GM23338 (cell line): ENCODE measurements at places on chromosomes 13 and 19.
A peak's percentile ranks its signal among the peaks of the same experiment; 100 is the strongest.

DNA sequence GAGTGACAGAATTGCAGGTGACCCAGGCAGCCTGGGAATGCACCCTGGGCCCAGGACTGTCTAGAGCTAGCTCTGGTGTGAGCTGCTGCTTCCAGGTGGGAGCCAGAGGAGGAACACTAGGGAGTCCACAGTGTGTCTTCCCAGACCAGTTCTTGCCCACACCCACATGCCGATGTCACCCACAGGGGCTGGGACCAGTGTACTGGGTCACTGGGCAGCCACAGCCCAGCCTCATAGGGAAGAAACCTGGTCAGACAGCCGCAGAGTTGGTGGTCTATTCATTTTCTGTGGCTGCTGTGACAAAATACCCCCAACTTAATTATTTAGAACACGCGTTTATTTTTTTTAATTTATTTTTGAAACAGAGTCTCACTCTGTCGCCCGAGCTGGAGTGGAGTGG is 3.1 kb downstream of the RNF225 start:
- no peak for DNase-seq

- peak; percentile 68 for DNase-seq
Measured at GRCh38 chr19:38455031-38455430, 21.5 kb downstream of the RYR1 start.

DNA sequence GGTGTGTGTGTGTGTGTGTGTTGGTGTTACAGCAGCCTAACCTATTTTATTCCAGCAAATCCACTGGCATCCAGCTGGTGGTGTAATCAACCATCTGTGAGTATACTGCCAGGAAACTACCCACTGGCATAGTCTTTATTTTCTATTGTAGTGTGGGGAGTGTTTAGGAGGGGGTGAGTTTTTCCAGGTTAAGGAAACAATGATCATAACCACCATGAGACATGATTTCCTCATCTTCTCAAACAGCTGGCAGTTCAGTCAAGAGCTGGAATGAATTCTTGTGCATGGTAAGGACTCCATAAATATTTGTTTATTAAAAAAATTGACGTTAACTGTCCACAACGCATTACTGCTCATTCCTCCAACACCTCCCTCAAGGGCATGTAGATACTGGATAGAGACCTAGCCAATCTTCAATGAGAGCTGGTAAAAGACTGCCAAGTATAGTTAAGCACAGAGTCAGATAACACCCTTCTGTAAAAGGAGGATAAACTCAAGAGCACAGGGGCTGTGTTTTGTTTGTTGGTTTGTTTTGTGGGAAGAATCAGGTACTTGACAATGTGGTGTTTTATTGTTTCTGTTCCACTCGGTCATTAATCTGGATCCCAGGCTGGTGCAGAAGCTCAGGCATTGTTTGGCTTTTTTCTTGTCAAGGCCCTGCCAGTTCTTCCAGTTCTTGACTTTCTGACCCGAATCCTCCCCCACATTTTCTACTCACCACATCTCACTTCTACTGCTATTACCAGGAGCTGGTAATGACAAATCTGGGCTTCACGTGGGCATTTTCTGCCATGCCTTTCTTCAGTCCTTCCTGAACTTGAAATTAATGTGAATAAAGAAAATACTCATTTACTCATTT is 31.6 kb upstream of the SLC46A3 start:
- no peak for DNase-seq

DNA sequence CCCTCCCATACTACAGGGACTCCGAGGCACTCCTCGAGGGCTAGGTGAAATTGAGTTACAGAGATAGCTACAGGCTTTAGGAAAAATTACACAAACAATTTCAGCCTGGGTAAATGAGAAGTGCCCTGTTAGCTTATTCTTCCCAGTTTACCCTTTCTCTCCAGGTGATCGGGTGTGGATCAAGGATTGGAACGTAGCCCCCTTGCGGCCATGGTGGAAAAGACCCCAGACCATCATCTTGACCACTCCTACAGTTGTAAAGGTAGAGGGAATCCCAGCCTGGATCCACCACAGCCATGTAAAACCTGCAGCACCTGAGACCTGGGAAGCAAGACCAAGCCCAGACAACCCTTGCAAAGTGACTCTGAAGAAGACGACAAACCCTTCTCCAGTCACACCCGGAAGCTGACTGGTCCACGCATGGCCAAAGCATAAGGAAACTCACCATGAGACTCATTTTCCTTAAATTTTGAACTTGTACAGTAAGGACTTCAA is 600.6 kb downstream of the UQCRFS1 start:
- peak; percentile 52 for DNase-seq

DNA sequence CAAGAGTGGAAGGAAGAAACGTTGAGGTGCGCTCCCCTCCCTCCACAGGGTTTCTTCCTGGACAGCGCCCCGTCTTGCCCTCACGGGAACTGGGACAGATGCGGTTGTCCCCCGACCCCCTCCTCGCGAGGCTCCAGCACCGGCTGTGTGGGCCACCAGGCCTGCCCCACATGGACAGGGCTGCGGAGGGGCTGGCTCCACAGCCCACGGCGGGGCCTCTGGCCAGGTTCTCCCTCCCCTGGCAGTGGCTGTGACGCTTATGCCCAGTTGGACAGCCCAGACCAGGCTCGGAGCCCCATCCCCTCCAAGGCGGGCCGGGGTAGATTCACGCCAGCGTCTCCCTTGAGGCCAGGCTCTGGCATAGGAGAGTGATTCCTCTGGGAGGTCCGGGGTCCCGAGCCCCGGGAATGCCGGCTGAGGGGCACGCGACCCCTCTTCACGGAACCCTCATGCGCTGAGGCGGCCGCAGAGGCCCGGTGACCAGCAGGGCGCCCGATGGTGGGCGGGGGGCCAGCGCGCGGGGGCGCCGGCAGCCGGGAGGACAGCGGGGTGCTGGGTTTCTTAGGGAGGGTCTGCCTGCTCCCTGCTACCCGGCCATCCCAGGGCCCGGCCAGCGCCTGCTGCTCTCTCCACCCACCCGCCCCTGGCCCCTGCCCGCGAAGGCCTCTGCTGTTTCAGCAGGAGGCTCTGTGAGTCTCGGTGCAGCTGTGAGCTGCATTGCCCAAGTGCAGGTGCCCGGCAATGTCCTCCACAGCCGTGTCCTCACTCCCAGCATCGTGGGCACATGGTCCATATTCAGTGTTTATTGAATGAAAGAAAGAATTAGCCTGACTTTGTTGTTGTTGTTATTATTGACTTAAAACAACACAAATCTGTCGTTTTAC is 20.3 kb upstream of the GAS6 start:
- DNase-seq, result no peak

DNA sequence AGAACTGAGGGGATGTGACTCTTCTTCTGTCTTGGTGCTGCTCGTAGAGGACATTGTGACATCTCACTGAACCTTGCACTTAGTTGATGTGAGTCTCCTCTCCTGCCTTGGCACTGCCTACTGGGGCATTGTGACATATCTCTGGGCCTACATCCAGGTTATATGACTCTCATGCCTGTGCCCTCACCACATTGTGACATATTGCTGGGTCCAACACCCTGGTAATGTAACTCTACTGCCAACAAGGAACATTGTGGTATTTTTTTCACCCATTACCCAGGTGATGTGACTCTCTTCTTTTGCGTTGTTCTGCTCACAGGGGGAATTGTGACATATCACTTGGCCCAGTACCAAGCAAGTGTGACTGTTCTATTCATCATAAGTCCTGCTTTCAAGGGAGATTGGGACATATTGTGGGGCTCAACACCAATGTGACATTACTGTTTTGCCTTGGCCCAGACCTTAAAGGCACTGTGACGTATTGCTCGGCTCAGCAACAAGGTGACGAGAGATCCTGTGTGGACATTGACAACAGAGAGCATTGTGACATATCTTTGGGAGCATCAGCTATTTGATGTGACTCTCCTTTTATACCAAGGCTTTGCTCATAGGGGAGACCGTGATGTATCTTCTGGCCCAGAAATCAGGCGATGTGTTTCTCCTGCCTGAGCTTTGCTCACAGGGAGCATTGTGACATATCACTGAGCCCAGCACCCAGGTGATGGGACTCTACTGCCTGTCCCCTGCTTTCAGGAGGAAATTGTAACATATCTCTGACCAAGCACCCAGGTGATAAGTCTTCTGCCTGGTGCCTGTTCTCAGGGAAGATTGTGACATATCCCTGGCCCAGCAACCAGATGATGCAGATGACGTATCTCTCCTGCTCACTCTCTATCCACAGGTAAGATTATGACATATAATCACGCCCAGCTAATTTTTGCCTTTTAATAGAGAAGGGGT is 12.2 kb upstream of the ZNF429 start:
- no peak for DNase-seq

- no peak for DNase-seq
Measured at GRCh38 chr19:49848938-49849337, 2.0 kb upstream of the PTOV1 start.

DNA sequence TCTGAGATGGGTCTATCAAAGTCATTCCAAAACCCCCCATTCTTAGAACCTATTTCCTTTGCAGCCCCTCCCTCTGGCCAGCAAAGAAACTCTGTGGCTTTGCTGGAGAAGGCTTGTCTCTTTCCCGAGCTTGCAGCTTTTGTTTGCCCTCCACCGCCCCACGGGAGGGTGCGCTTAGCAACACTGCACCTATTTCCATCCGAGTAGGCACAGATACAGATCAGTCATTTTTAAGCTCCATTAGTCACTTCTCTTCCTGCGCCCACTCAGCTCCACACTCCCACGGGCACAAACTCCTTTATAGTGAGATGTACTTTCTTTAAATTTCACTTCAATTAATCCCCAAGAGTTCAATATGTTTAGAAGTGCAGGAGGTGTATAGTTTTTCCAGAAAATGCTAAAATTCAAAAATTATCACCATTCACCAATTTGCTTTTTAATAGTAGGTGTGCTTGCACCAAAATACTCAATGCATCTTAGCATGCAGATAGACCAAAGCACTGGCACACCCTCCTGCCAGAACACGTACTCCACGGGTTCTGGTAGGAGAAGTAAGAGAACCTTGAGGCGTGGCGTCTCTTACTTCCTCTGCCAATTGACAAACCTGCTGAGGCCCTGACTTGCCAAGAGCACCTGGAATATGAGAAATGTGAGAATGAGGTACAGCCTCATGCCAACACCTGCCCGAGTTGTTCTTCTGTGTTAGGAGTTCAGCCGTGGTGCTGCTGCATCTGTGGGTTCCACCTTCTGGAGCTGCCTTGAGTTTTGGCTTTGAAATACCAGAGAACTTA is 183.7 kb downstream of the TEX29 start:
- DNase-seq, result no peak

- peak; percentile 99 for DNase-seq
Measured at GRCh38 chr19:23249911-23250649, at the start of gene ZNF724. TSS of gene ZNF724 (minus strand) at chr19:23250394. CDS start at chr19:23250242, 152 bp downstream.

GRCh38 chr19:1070931-1071791 is 4.2 kb downstream of the ARHGAP45 start:
- peak; percentile 80 for DNase-seq

DNA sequence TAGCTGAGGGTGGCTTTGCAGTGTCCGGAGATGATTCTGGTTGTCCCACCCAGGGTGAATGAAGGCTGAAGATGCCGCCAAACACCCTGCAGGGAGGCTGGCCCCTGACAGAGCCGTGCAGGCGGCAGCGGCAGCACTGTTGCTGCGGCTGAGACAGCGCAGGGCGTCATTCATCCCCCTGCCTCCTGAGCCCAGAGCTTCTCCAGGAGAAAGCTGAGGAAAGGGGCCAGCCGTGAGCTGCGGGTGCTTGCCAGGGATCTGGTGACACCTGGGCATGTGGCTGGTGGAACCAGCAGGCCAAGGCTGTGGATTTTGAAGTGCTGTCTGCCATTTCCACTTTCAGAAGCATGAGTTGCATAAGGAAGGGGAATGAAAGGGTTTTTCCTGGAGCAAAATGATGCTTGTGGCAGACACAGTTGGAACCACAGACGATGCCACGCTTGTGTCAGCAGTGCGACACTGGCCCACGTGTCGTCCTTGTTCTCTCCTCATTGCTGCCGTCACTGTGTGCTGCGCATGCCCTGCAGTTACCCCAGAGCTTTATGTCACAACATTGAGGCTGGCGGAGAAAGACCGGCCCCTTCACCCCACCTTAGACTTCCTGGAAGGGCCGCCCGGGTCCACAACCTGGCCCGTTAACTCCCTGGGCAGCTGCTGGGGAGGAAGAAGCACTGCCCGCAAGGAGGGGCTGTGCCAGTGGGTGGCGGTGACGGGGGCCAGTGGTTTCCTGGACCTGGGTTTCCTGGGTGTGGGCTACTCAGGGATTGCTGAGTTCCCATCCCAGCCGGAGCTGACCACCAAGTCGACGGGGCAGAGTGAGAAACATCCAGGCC is 22.7 kb downstream of the TFDP1 start:
- no peak for DNase-seq

GRCh38 chr13:99265821-99266426 is 7.7 kb upstream of the GPR18 start:
- DNase-seq, result peak; percentile 70

- peak; percentile 78 for DNase-seq
Measured at GRCh38 chr13:114130837-114131582, 1.4 kb downstream of the RASA3 start.

GRCh38 chr13:65679240-65679639 is 1550.9 kb downstream of the PCDH9 start:
- DNase-seq, result no peak

DNA sequence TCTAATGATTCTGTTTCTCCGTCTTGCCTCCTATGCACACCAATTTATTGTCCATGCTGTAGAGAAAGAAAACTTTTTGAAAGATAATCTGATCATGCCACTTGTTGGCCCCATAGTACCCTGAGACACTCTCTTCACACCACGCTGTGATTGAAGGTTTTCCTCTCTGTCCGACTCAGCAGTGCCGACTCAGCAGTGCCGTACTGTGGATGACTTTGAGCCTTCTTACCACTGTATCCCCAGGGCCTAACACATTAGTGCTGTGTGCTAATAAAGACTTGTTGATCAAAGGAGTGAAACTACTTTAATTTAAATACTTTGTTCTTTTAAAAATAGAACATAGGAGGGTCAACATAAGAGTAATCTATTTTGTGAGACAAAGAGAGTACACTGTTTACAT is 429.6 kb downstream of the KLF12 start:
- no peak for DNase-seq

DNA sequence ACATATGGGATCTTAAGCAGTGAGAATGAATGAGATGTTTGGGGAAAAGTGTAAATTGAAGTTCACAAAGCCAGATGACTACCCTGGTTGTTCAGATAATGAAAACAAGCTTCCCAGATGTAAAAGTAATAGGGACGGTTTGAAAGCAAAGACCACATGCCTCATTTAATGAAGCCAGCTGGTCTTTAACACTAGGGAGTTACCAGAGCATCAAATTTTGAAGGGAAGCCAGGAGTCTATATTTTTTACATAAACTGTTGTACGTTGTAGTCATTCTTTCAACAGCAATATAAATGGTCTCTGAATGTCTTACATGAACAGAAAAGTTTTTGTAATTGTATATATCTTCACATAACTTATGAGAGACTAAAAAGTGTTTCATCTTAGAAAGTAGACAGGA is 2604.5 kb upstream of the PCDH20 start:
- no peak for DNase-seq

- peak; percentile 58 for DNase-seq
Measured at GRCh38 chr19:10871711-10872545, 575 bp downstream of the CARM1 start.

DNA sequence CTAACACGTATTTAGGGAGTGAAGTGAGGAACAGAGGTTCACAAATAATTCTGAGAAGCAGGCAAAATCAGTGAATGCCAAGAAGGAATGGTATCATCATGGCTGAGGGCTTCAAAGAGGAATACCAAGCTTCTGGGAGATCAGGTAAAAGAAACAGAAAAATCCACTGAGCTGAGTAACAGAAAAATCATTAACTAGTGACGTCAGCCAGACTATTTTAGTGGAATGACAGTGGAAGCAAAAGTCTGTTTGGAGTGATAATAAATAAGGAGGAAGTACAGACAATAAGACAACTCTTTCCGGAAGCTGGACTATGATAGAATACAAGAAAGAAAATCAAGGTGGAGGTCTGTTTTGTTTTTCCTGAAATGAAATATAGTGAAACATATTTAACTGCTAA is 83.5 kb downstream of the SACS start:
- no peak for DNase-seq
